ENCODE measurements at places on chromosomes 11 and 22.

DNA sequence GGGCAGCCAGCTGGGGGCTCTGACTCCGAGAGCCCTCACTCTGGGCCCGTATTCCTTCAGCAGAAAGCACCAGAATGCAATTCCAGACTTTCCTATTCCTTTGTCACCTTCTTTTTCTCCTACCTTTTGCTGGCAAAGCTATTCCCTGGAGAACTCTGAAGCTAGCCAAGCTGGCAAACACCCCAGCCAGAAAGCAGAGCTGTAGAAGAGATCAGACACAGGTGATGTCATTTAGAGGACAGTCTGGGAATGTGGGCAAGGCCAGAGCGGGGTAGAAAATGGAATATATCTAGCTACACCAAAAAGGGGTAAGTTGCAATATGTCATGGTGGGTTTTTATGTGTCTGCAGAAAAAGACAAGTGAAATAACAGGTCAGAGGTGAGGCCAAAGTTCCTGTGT, 205.1 kb downstream of the NXPE2 start:
- no peak for DNase-seq

DNA sequence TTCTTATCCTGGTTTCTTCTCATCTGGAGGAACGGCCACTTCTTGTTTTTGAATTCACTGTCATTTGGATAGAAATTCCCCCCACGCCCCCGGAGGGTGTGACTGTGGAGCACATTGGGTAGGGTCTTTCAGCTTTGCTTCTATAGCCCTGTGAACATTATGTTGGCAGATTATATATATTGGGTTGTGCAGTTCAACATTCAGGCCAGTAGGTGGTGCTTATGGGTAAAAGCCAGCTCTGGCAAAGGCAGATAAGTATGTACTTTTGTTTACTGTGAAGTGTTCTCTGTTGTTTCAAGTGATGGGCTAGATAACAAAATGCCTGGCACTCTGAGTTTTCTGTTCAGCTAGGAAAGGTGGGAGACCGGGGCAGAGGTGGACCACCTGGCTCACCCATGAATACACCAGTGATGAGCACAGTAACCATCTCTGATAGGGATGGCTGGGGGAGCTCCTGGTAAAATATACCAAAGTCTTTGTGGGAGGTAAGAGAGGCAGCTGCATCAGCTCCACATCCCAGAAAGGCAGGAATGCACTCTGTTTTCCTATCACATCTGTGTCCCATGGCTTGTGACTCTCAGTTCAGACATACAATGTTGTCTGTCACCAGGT, 1348.2 kb upstream of the RAG2 start:
- no peak for DNase-seq

DNA sequence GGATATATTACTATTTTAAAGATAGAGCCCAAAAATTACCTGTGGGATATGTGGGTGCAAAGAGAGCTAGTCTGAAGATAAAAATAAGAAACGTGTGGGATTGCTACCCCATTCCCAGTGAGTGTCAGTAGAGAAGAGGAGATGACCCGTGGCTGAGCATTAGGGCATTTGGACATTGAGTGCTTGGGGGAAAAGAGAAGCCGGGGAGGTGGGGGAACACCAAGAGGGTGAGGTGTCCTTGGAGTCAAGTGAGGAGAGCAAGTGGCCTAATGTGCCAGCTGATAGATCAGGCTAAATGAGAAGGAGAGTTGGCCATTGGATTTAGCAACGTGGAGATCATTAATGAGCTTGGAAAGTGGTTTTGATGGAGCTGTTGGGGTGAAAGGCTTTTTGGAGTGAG, 1.2 kb downstream of the POLR2F start:
- no peak for DNase-seq

GRCh38 chr22:45154383-45154782, 9.3 kb upstream of the NUP50 start:
- no peak for DNase-seq

- DNase-seq, result no peak
Measured at GRCh38 chr22:28948424-28948823, 65.1 kb downstream of the ZNRF3 start.

GRCh38 chr11:17459236-17459896, 17.3 kb downstream of the ABCC8 start:
- DNase-seq, result no peak

- no peak for DNase-seq
Measured at GRCh38 chr11:120489799-120490198, 21.7 kb upstream of the GRIK4 start.

- no peak for DNase-seq
Measured at GRCh38 chr11:62732830-62733229, 4.5 kb downstream of the TTC9C start.

- no peak for DNase-seq
Measured at GRCh38 chr11:132623511-132623910, 908.8 kb downstream of the OPCML start.

DNA sequence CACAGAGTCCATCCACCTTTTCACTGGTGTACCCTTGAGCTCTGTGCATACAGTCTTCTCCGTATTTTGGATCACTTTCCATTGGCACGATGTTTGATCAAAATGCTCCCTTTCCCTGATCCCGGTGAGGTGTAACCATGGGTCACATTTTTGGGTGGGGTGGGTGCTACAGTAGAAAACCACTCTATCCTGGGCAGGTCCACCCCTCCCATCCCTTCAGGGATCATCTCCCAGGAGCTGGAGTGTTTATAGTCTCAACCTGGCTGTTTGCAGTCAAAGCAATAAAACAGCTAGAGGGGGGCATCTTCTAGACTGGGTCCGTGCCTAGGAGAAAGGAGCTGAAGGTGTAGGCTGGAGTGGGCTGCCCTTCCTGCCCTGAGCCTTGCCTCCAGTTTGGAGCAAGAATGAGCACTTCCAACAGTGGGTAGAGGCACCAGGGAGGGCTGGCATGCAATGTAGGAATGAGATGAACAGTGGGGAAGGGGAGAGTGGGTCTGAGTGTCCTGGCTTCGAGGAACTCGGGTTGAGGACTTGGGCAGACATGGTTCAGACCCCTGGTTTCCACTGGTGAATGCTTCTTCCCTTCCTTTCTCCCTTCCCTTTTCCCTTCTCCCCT, 38.8 kb downstream of the RNF141 start:
- DNase-seq, result no peak

GRCh38 chr22:32528316-32528715, 53.7 kb downstream of the FBXO7 start:
- DNase-seq, result no peak

DNA sequence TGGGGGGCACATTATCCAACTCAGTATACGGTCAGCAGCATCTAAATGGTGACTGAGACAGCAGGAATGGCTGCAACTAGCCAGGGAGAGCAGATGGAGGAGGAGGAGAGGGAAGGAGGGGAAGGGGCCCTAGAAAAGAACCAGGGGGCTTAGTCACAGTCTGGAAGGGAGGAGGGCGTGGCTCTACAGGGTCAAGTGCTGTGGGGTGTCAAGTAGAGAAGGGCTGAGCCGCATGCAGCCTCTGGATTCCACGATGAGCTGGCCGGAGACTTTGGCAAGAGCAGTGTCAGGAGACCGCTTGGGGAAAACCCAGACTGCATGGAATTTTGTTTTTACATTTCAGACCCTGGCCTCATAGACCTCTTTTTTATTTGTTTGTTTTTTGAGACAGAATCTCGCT, 25.8 kb upstream of the PPFIA1 start:
- no peak for DNase-seq

GRCh38 chr22:28063656-28064055, 144.6 kb upstream of the PITPNB start:
- DNase-seq, result no peak

GRCh38 chr11:80638296-80638695, 1197.5 kb upstream of the TENM4 start:
- no peak for DNase-seq

- no peak for DNase-seq
Measured at GRCh38 chr22:36356708-36357624, 30.8 kb downstream of the MYH9 start.

- DNase-seq, result no peak
Measured at GRCh38 chr11:120326228-120326627, 1.1 kb downstream of the TLCD5 start.

- DNase-seq, result no peak
Measured at GRCh38 chr11:77081976-77082836, 15.4 kb downstream of the CAPN5 start.

DNA sequence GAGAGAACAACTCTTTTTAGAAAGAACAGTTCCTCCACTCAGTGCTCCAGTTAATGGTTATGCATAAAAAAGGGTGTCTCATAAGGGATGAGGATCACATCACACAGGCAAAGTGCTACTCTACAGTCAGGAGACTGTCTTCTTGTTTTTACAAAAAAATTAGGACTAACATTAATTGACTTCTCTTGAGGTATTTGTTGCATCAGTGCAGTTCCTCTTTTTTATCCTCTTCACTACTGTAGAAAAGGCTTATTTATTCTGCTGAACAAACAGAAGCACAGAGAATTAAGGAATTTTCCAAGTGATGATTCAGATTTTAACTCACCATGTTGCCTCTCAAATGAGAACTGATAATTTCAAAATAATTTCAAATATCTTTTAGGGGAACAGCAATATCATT, 1.9 kb downstream of the MMP8 start:
- DNase-seq, result no peak

DNA sequence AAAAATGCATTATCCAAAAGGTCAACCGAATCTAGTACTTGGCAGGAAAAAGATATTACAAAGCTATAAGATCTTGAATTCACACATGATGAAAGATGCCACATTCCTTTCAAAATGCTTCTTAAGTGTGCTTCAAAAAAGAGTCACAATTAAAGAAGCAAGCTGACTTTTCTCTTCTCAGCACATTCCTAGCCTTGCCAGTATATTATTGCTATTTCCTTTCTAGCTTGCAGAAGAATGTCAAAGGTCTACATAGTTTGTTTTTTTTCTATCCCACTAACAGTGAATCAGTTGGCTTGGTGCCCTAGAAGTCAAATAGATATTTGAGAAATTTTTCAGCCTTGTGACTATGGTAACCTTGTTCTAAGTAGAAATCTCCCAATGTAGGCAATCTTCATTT, 56.8 kb downstream of the GUCY1A2 start:
- DNase-seq, result no peak

GRCh38 chr22:32849501-32849900, 48.0 kb downstream of the TIMP3 start:
- DNase-seq, result no peak

DNA sequence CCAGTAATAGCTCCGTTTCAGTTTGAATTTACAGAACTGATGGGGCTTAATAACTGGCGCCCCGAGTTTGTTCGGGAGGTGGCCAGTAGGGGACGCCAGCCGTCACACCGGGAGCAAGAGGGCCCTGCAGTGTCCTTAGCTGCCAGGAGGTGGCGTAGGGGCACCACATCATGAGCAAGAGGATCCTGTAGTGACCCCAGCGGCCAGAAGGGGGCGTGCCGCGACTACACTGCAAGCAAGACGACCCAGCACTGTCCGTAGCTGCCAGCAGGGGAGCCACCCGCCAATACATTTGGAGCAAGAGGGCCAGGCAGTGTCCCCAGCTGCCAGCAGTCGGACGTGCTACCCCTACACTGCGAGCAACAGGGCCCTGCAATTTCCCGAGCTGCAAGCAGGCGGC, 663.7 kb upstream of the B3GAT1 start:
- DNase-seq, result peak; percentile 26

GRCh38 chr11:84022695-84023094, 736.5 kb upstream of the CCDC90B start:
- no peak for DNase-seq

DNA sequence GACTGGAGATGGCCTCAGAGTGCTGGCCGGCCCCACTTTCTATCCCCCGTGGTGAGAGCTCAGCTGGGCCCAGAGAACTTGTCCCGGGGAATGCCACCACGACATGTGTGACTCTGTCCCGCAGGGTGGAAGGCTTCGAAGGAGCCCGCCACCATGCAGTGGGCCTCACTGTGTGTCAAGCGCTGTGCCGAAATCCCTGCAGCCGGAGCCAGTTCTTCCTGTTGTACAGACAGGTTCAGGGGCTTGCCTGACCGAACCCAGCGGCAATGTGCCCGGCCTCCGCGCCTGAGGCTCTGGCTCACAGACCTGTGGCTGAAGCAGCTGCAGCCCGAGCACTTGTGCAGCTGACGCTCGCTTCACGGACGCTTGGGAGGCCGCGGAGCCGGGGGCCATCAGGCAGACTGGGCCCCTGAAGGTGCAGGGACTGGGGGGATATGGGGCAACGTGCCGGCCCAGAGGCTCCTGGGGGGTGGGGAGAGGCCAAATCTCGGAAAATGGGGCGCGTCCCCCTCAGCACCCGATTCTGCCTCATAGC, 650 bp downstream of the PPM1F start:
- DNase-seq, result peak; percentile 7

DNA sequence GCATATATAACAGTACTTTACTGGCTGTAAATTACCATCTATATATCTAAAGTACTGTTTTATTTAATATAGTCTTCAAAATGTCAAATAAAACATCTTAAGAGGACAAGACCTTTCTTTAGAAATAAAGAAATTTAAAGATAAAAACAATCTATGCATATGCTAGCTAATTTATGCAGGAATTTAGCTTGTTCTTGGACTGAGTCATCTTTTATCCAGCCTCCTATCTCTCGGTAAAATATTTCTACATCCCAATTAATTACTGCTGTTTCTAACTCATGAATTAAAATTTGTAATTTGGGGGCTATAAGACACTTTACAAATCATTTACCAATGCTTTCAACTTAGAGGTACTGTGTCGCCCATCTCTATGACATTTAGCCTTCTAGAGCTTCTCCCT, 72.8 kb upstream of the DDI1 start:
- no peak for DNase-seq
